Lung (tissue), 17 donors: ENCODE measurements at places on chromosomes 12 and 14. TPM values are rescaled to one million over a fixed set of nuclear protein-coding genes. Genes with fewer than 3 reads are reported as not detected.

The CIROP gene
- total RNA-seq = not detected

The KRT77 gene
- not detected for total RNA-seq

The LUM gene
- total RNA-seq = 593 TPM

The FAM177A1 gene
- 86.3 TPM for total RNA-seq

GRCh38 chr14:75904311-75904710 is 77.5 kb downstream of the TGFB3 start:
- no peaks in the 10 kb centered on the region for H3K36me3 ChIP-seq
- no peaks in the 10 kb centered on the region for H3K27me3 ChIP-seq
- no peaks in the 10 kb centered on the region for H3K4me1 ChIP-seq
- H3K4me3 ChIP-seq = no peak overlapping the region
- DNase-seq = peak; percentile 57
- no peak overlapping the region for H3K27ac ChIP-seq

DNA sequence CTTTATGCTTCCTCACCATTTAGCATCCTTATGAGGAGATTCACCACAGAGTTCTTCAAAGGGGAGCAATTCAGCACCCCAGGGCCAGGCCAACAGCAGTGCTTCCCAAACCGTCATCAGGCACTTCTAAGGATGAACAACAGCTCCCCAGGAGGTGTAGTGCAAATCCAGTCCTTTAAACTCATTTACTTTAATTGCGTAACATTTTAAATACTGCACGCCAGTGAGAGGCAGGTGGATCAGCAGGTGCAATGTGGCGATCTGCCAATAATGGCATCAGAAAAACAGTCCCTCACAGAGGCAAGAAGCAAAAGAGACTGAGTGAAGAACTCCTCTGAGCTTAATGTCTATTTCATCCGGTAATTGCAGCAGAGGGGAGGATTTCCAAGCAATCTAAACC is 770.9 kb upstream of the FOXG1 start:
- H3K27ac ChIP-seq = no peak overlapping the region
- no peaks in the 10 kb centered on the region for H3K36me3 ChIP-seq
- no peak for DNase-seq
- no peaks in the 10 kb centered on the region for H3K4me1 ChIP-seq
- no peak overlapping the region for H3K4me3 ChIP-seq

GRCh38 chr14:36505892-36506731 is 13.9 kb downstream of the NKX2-1 start:
- no peak overlapping the region for H3K27ac ChIP-seq
- H3K27me3 ChIP-seq = peaks cover 85% of the 10 kb centered on the region
- H3K36me3 ChIP-seq = no peaks in the 10 kb centered on the region
- no peaks in the 10 kb centered on the region for H3K4me1 ChIP-seq

GRCh38 chr12:90618586-90618985 is 336.4 kb downstream of the CCER1 start:
- no peak overlapping the region for H3K4me3 ChIP-seq
- no peak overlapping the region for H3K27ac ChIP-seq
- no peaks in the 10 kb centered on the region for H3K36me3 ChIP-seq
- H3K27me3 ChIP-seq = no peaks in the 10 kb centered on the region
- no peaks in the 10 kb centered on the region for H3K4me1 ChIP-seq

DNA sequence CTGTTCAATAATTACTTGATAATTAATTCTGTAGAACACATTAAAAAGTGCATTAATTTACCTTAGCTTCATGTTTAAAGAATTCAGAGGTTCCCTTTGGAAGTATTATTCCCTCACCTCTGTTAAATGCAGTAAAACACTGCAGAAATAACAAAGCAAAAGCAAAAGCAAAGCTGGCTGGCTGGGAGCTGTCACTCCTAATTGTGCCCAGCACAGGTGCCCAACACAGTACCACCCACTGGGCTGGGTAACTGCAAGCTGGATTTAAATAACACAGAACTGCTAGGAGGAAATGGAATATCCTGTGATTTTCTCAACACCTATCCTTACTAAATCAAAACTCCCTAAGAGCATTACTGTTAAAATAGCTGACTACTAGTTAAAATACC is 72.6 kb downstream of the SLC2A13 start:
- no peaks in the 10 kb centered on the region for H3K4me1 ChIP-seq
- H3K27me3 ChIP-seq = no peaks in the 10 kb centered on the region
- H3K36me3 ChIP-seq = no peaks in the 10 kb centered on the region
- H3K27ac ChIP-seq = no peak overlapping the region
- DNase-seq = no peak

- no peak overlapping the region for H3K27ac ChIP-seq
- H3K4me3 ChIP-seq = no peak overlapping the region
- no peak for DNase-seq
- no peaks in the 10 kb centered on the region for H3K27me3 ChIP-seq
- no peaks in the 10 kb centered on the region for H3K36me3 ChIP-seq
Observed at GRCh38 chr14:31858868-31859267, 218.2 kb upstream of the ARHGAP5 start.

DNA sequence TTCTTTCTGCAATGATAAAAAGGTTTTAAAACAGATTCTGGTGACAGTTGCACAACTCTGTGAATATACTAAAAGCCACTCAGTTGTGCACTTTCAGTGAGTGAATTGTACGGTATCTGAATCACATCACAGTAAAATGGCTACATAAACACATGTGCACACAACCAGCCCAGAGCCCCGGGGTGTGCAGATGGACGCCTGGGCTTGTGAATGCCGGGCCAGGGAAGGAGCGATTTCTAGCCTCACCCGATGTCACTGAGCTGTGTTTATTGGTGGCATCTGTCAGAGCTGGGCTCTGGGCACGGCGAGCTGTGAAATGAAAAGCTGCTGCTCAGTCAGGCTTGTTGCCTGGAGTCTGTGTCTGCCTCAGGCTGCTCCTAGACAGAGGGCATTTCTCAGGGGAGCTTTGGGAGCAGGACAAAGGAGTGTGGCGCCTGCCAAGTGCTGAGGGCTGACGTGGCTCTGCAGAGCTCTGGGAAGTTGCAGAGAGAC is 25.9 kb downstream of the RHOF start:
- no peaks in the 10 kb centered on the region for H3K27me3 ChIP-seq
- H3K36me3 ChIP-seq = peaks cover 11% of the 10 kb centered on the region
- H3K27ac ChIP-seq = no peak overlapping the region
- DNase-seq = peak; percentile 50

- H3K27ac ChIP-seq = no peak within 1 kb of the TSS
- peaks cover 20% of the 10 kb centered on the region for H3K4me1 ChIP-seq
- no peaks in the 10 kb centered on the region for H3K27me3 ChIP-seq
- peak within 1 kb of the TSS; percentile 11 for H3K4me3 ChIP-seq
- no peaks in the 10 kb centered on the region for H3K36me3 ChIP-seq
Observed at GRCh38 chr12:23949348-23950209, at the start of gene SOX5. TSS of gene SOX5 (minus strand) at chr12:23949670. CDS start at chr12:23949601, 69 bp downstream.

GRCh38 chr14:79080040-79080439 is 909.9 kb downstream of the NRXN3 start:
- DNase-seq = peak; percentile 17
- no peaks in the 10 kb centered on the region for H3K36me3 ChIP-seq
- H3K4me3 ChIP-seq = no peak overlapping the region
- H3K4me1 ChIP-seq = no peaks in the 10 kb centered on the region
